ENCODE measurements at places on chromosomes 1 and 21.

DNA sequence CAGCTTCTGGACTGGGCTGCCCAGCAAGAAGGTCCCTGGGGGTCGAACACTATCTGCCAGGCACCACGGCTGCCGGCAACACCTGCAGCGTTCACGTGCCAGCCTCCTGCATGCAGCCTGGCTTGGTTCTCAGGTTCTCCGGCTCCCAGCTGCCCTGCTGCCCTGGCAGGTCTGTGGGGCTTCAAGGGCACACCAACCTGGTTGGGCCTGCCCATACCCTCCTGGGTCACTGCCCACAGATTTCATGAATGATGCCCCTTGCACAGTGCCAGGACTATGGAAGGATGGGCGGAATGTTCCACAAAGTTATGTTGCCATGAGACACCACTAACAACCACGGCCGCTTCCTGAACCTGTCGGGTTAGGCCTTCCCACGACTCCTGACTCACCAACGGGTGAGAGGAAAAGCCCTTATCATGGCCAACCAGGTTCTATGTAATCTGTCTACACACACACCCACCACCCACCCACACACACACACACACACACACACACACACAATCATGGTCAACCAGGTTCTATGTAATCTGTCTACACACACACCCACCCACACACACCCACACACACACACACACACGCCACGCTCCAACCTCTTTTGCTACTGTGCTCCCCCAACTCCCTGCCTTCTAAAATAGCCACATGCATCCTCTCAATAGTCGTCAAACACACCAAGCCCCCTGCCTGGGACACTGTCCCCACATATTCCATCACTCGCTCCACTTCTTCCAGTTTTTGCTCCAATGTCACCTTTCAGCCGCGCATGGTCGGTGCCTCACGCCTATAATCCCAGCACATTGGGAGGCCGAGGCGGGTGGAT is 32.2 kb downstream of the HSPG2 start:
- DNase-seq: peak; percentile 90

- DNase-seq: no peak
Measured at GRCh38 chr1:77475641-77476040, 193.8 kb downstream of the AK5 start.

DNA sequence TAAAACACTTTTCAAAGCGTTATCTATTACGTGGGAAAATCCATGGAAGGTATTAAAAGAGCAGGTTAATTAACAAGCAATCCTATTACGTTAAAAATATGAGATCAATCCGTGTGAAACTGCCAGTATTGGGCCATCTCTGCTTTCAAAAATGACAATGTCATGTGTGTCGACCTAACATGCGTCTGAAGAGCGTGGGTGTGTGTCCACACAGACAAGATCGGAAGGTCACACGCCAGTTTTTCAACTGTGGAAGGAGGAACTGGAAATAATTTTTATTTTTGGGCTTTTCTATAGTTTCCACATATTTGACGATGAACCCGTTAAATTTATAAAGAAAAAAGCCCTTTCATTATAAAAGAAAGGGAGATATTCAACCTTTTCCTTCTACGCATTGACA is 17.6 kb upstream of the ALDH4A1 start:
- DNase-seq: no peak

- peak; percentile 75 for DNase-seq
Measured at GRCh38 chr1:119815361-119815760, 4.1 kb upstream of the REG4 start.

- no peak for DNase-seq
Measured at GRCh38 chr1:244967159-244967558, 102.8 kb upstream of the HNRNPU start.

- DNase-seq: peak; percentile 91
Measured at GRCh38 chr1:15902882-15903281, 55.4 kb downstream of the SPEN start.

Measured in IMR-90 (cell line).